Pancreas (tissue), 10 donors: ENCODE measurements at places on chromosomes 2 and 18.

- DNase-seq, result no peak
Measured at GRCh38 chr2:179454443-179455171, 190.0 kb upstream of the SESTD1 start.

DNA sequence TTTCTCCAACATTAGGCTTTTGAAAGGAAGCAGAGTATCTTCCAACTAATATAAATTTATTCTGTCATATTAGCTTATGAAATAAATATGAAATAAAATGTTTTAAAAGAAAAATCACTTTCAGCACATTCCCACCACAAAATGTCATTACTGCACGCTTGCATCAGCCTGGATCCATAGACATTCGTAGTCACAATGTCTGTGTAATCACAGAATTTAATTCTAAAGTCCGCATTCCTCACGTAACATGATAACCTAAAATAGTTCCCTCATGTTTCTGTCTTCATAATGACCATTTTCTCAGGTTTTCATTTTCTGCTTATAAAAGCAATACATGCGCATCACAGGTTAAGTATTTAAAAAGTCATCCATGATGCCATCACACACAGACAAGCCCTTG, 47.1 kb downstream of the HDAC4 start:
- DNase-seq, result no peak

- no peak for DNase-seq
Measured at GRCh38 chr18:38695559-38696280, 1130.1 kb upstream of the CELF4 start.

DNA sequence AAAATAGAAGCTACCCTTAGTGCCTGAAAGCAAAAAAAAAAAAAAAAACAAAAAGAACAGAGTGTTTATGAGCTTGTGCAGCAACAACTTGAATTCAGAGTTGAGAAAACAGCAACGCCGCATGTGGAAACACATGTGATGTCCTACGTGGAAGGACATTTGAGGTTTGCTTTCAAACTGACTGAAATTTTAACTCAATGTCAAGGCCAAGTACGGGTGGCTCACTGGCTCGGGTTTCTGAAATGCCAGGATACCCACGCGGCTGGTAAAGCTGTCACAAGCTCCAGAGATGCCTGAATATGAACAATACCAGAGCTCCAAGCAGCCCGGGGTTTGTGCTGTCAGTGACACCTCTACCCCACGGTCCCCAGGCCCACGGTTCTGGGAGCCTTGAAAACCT, 72.2 kb upstream of the THOC1 start:
- no peak for DNase-seq

DNA sequence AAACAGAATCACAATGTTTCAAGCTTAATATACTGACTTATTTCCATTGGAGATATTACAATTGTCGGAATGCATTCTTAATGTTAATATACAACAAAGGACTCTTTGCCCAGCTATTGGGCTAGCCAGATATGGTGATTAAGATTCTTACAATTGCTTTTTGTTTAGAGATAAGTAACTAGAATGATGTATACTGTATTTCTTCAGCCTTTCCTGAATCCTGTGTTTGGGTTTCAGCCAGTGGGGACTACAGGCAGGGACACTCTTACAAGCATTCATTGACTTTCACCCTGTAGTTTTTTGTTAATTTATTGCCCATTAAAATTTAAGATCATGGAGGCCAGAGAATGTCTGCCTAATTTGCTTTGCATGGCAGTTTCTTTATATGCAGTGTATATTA, 254.1 kb upstream of the TMEFF2 start:
- DNase-seq, result no peak

GRCh38 chr2:26255759-26256384, 11.1 kb downstream of the HADHB start:
- DNase-seq, result no peak

GRCh38 chr2:2184549-2185249, 146.4 kb downstream of the MYT1L start:
- no peak for DNase-seq

GRCh38 chr2:102289129-102289528, 22.2 kb upstream of the IL1RL1 start:
- no peak for DNase-seq

DNA sequence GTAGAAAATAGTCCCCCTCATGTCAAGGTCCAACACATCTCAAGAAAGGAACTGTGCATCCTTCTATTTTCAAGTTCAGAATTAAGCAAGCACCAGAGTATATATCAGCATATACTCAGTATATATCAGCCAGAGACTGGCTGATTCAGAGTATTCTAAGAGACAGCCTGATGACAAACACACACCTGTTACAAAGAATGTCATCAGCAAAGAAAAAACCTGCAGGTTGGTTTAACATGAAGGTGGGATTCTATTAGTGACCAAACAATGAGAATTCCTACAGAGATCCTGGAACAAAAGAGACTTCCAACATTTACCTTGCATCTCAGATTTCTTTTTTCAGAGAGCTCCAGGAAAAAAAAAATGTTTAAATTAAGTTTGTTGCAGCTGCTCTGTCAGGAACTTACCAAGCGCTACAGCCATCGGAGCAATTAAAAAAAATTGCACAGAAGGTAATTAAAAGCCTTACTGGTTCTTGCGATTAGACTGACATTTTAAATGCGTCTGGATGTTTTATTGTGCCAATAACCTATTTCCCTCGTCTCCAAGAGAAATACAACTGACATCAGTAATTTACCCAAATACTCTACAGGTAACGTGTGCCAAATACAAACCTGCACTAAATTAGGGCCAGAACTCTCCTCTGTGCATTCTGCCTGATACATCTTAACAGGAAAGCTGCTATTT, 218.1 kb downstream of the HNMT start:
- DNase-seq, result no peak

DNA sequence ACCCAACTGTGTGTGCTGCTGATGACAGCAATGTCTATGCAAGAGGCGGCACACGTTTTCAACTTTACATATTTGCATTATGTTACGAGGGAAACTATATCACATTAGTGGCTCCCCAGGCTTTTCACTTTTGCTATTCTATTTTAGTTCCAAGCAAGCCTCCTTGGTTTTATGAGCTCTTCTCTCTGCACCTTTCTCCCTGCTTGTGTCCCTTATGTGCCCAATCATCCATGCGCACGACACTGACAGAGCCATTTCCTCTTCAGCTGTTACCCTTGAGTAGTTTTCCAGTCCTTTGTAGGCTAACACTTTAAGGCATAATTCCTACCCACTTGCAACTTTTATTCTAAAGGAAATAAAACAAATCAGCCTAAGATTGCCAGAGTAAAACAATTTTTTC, 154.3 kb downstream of the TCF4 start:
- DNase-seq, result no peak

- no peak for DNase-seq
Measured at GRCh38 chr18:56469582-56469981, 168.8 kb downstream of the TXNL1 start.

- no peak for DNase-seq
Measured at GRCh38 chr2:143807192-143807591, 678.0 kb downstream of the ARHGAP15 start.

- DNase-seq, result peak; percentile 27
Measured at GRCh38 chr2:109269706-109270504, 140.9 kb downstream of the SH3RF3 start.

DNA sequence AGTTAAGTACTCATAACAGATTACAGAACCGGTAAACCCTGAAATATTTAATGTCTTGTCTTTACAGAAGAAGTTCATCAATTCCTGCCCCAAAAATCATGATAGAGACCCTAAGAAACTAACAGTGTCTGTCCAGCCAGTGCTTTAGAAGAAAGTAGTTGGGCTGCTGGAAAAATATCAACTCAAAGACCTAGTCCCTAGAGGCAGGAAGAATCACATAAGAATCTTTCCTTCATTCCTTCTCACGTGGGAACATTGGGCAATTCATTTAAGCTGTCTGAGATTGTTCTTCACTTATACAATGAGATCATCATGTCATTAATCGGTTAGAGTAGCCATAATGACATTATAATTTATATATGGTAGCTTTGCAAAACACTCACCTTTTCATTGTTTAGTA, 156.4 kb downstream of the CCBE1 start:
- no peak for DNase-seq

- no peak for DNase-seq
Measured at GRCh38 chr2:10035053-10035422, 8.3 kb upstream of the KLF11 start.

- DNase-seq, result no peak
Measured at GRCh38 chr2:206225435-206226232, 48.8 kb upstream of the ZDBF2 start.

DNA sequence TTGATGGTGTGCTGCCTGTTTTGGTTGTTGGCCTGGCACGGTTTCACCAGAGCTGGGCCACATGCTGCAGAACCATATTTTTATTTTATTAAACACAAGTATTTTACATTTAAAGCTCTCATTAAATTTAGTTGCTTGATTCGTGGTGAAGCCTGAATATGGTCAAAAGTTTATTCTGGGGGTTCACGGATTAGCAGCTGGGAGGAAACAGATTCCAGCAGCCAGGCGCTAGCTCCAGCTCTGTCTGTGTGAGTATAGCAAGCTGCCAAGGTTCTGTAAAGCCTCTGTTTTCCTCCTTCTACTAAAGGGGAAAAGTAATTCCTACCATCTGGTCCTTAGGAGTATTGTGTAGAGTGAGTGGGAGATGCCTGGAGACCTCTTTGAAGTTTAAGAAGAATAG, 22.5 kb downstream of the GATA6 start:
- DNase-seq, result no peak

DNA sequence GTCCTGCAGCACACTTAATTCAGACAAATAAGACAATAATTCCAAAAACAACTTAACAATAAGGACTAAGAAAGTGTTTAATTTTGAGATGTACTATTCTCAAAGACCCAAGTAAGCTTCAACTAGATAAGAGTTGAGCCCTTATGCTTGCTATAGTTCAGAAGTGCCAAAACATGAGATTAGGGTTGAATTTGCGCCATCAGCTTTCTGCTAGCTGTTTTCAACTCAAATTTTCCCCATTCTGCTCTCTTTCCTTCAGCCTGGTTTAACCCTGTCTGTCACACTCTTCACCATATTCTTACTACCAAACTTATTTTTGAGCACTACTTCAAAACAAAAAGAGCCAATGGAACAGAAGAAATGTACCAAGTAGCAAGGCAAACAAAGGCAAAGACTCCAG, 4.1 kb downstream of the NFE2L2 start:
- no peak for DNase-seq

DNA sequence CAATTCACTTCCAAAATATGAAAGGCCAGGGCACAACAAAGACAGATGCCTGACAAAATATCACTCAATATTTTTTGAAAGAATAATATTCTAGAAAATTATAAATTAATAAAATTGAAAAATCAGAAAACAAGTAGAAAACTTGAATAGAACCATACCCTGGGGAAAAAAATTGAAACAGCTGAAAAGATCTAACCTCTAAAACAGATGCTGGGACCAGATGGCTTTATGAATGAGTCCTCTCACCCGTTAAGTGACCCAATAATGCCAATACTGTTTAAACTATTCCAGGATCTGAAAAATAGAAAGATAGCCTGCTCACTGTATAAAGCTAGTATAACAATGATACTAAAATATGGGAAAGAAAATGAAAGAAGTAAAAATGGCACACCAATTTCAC, 322.3 kb upstream of the VWC2L start:
- DNase-seq, result no peak

GRCh38 chr2:64646007-64646880, 7.5 kb downstream of the SERTAD2 start:
- peak; percentile 59 for DNase-seq

DNA sequence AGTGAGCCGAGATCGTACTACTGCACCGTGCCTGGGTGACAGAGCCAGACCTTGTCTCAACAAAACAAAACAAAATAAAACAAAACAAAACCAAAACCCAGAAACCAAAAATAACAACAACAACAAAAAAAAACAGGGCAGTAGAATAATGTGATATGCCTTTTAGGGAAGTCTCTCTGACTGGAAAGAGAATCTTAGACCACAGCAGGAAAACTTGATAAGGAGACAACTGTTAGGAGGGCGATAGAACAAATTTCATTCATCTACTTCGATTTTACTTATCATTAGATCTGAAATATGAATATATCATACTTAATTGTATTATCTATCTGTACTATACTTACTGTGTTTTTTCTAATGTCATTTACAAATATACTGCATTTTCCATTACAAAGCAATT, 109.0 kb upstream of the CNTNAP5 start:
- DNase-seq, result no peak

DNA sequence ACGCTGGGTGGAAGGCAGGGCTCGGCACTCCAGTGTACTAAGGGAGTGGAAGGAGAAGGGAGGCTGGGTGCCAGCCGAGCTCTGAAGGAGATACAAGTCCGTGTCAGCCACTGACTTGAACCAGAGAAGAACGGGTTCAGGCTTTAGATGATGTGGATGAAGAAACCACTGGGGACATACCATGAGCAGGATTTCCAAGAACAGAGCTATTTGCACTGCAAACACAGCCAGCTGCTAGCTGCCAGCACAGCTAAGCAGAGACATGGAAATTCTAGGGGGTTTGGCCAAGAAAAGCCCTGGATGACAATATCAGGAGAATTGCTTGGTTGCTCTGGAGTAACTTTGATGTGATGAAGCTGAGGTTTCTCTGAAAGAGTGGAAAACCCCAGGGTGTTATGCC, 5.2 kb downstream of the CD207 start:
- DNase-seq, result no peak

DNA sequence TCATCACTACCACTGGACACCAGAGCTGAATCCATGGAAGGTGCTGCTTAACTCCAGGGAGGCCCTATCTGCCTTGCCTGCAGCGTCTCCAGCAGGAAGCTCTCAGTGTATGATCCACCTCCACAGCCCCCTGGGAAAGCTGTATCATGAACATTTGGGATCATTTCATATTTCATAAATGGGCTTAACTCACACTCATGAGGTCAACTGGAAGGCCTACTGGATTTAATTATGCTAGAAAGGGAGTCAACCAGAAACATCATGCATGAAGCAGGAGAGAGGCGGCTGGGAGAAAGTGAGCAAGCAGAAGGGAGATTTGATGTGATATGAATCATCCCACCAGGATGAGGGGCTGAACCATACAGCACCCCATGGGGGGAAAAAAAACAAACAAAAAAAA, 537.7 kb downstream of the TNS1 start:
- DNase-seq, result no peak

- DNase-seq, result no peak
Measured at GRCh38 chr18:8260827-8261226, 348.4 kb upstream of the RAB12 start.

DNA sequence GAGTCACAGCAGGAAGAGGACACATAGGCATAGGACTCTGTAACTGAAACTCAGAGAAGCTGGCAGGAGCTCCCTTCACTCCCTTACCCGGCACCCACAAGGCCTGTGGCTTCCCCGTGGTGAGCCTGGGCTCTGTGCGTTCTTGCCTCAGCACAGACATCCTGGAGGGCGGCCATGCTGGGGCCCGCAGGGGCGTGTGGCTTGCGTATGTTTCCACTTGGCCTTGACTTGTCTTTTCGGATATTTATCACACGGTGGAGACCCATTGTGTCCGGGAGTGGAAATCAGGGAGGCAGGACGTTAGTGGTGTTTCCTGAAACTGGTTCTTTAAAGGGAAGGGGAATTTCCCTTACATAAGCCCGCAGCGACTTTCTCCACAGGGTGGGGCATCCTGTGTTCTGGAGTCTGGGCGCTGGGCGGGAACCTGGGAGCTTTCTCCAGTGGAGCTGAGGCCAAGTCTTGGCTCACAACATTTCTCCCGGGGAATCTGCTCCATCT, 49.9 kb upstream of the EML6 start:
- peak; percentile 78 for DNase-seq
